Body of pancreas (tissue), 4 donors: ENCODE measurements at places on chromosomes 7 and 10.

GRCh38 chr10:23204773-23205172 is 12.7 kb downstream of the PTF1A start:
- DNase-seq = peak; percentile 62

DNA sequence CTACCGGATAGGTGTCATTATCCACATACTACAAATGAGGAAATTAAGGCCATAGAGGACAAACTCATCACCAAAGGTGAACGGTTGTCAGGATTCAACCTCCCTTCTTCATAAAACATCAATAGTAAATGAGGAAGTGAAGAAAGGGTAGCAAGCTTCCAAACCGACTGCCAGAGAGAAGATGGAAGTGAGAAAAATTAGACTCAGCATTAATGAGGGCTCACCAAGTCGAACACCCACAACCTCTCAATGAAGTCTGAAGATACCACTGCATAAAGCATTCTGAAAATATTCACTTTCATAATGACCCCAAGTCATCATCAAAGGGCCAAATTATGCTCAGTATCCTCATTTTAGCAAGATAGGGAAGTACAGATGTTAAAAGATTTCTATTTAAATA is 29.6 kb downstream of the ABCB4 start:
- DNase-seq = no peak

DNA sequence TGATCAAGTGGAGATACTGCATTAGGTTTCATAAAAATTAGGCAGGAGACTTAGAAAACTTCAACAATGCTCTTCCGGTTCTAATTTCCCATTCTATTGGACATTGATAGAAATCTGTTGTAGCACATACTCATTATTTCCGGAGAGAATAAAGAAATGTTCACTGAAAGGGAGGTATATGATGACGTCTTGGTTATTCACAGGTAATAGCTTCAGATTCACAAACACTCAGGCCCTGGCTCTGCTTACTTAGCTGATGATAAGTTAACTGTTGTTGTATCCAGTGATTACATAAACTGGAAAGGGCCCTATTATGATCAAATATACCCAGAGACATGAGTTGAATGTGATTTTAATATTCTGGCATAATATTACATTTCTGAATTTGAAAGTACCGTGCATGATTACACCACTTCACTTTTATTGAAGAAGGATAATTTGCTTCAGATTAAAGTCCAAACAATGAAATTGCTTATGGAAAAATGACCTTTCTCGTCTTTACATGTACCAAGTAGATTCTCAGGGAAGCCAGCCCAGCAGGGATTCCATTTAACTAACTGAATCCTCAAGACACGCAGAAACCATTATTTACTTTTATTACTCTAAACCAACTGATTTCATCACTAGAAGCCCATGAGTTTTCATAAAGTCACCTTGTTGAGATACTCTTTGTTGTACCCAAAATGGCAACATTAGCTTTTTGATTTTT is 288.0 kb upstream of the PITRM1 start:
- DNase-seq = no peak

DNA sequence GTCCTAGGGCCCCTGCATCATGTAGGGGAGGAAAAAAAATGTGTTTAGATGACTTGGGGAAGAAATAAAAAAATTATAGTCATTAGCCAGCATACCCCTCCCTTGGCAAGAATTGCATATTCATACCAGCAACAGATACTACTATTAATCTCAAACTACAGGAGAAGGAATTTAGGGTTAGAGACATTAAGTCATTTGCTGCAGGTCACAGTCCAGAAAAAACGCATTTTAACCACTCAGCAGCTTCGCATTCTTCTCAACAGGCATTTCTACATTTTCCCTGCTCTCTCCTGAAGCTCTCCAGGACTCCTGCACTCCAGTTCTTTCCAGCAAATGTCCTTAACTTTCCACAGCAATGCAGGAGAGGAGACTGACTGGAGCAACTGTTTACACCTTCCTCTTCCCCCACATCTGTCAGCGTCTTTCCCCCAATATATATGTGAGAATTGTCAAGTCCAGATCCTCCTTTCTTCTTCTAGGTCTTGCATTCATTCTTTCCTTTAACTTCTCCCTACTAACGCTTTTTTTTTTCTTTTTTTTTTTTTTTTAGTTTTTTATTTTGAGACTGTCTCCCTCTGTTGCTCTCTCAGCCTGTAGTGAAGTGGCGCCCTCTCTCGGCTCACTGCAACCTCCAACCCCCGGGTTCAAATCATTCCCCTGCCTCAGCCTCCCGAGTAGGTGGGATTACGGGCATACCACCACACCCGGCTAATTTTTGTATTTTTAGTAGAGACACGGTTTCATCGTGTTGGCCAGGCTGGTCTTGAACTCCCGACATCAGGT is 35.6 kb downstream of the PRPS1L1 start:
- peak; percentile 15 for DNase-seq

- peak; percentile 82 for DNase-seq
These were observed 666 bp upstream of the MAP3K8 start for GRCh38 chr10:30433306-30433729.

GRCh38 chr7:12090757-12091221 is 120.3 kb upstream of the TMEM106B start:
- DNase-seq = no peak
